Myocyte (in vitro differentiated cells): ENCODE measurements at places on chromosomes 12 and 14. TPM values are rescaled to one million over a fixed set of nuclear protein-coding genes. Genes with fewer than 3 reads are reported as not detected.
A peak's percentile ranks its signal among the peaks of the same experiment; 100 is the strongest.

GRCh38 chr12:38669530-38669929 is 235.9 kb downstream of the CPNE8 start:
- DNase-seq, result no peak

- no peak for DNase-seq
Measured at GRCh38 chr14:38158468-38158867, 49.2 kb upstream of the SSTR1 start.

DNA sequence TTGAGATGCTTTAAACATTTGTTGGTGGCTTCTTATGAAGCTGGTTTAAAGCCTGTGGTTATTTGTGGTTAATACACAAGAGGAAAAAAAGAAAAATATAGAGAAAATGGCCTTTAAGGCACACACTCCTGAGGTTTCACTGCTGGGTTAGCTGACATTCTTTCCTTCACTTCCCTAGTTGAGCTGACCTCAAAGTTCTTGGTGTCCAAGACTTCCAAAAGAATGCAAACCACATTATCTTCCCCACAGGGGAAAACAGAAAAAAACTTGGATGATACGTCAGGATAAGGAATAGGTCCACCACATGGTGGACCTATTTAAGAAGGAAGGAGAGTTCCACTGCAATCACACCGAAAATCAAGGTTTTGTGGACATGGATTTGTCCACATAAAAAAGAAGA is 94.3 kb downstream of the SLC25A21 start:
- DNase-seq, result peak; percentile 83

- no peak for DNase-seq
Measured at GRCh38 chr12:14366209-14367039, 942 bp downstream of the ATF7IP start.

GRCh38 chr14:29601616-29602015 is 326.0 kb downstream of the PRKD1 start:
- no peak for DNase-seq

DNA sequence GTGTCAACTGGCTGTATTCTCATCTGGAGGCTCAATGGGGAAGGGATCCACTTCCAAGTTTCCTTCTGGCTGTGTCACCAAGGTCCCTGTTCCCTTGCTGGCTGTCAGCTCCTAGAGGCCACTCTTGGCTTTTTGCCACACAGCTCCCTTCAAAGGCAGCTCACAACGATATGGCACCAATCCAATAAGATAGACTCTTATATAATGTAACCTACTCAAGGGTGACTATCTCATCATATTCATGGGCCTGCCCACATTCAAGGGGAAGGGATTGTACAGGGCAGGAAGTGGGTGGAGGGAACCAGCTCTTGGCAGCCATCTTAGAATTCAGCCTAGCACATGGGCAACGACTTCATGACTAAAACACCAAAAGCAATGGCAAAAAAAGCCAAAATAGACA is 98.7 kb upstream of the PLXNC1 start:
- DNase-seq, result no peak

DNA sequence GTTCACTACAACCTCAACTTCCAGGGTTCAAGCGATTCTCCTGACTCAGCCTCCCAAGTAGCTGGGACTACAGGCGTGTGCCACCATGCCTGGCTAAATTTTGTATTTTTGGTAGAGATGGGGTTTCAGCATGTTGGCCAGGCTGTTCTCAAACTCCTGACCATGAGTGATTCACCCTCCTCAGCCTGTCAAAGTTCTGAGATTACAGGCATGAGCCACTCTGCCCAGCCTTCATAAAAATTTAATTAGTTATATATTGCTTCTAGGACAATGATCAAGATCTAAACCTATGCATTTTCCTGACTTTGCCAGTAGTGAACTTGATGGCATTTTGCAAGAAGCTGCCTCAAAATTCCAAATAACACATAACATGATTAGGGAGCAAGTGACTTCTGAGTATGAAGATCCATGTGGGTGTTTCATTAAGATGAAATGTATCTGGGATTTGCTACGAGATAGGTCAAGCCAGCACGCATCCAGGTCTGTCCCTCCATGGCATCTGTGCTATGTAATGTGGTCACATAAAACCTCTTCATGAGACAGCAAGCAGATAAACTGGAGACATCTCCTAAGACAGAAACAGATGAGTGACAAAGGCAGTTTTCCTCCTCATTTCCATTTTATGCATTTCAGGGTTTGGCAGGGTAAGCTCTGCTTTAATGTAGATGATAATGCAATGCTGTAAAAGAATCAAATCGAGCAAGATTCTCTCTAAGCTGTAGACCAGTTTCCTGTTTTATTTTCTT is 319.4 kb upstream of the ATP2B1 start:
- DNase-seq, result peak; percentile 54

DNA sequence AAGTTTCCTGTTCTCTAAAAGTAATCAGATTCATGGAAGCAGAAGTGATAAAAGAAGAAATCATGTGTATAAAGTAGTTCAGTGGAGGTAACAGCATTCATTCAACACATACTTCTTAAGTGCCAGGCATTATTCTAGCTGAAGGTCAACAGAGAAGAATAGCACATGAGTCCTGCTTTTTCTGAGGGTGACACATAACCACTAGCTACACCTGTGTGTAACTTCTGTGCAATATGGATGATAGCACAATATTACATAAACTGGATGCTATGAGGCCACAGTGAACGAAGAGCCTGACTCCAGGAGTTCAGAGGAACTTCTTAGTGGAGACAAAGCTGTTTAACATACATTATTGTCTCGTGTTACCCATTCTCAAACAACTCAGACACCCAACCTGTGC is 114.3 kb upstream of the PCED1B start:
- DNase-seq, result peak; percentile 67

DNA sequence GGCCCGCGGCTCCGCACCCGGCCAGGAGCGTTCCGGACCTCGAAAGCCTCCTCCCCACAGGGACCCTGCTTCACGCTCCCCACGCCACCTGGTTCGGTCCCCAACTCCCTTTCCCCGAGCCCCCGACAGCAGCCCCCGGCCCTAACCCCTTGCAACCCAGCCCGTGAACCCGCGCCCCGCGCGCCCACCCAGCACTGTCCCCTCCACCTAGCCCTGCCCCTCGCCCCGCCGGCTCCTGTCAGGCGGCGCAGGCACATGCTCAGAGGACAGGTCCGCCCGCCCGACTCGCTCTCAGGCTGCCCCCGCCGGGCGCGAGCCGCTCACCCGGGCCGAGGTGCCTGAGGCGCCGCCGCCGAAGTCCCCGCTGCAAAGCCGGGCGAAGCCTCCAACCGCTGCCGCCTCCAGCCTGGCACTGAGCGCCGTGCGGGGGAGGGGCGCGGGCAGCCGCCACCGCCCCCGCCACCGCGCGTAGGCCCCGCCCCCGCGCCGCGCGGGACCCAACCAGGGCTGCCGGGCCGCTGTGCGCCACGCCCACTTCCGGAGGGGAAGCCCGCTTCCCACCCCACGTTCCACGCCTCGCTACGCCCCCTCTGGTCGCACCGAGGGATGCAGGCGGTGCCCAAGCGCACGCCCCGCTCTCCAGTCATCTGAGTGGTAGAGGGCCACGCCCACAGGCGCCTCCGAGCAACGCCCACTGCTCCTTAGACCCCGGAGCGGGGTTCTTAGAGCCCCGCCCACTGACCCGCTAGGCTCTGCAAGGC is at the start of gene CORO1C:
Gene CORO1C, minus strand, starts transcription at position 414 of the 761 bp plus-strand sequence. CDS start 30,200 bp downstream, outside the sequence.
- peak; percentile 97 for DNase-seq

SDSL gene
- total RNA-seq, result 2.8 and 7.3 TPM in 2 replicates

CLEC7A gene
- not detected in 2 replicates for total RNA-seq

KRT83 gene
- not detected in 2 replicates for total RNA-seq
